H7 (cell line): ENCODE measurements at places on chromosomes 13 and 19. TPM values are rescaled to one million over a fixed set of nuclear protein-coding genes. Genes with fewer than 3 reads are reported as not detected.

ZNF610 gene
- total RNA-seq: 6.6 and 8.6 TPM in 2 replicates

ACP7 gene
- total RNA-seq: 0.14 TPM in 1 of 2 replicates, not detected in the other

ELSPBP1 gene
- total RNA-seq: not detected in 2 replicates

CATSPERD gene
- 0.03 TPM in 1 of 2 replicates, not detected in the other for total RNA-seq

PNMA8A gene
- total RNA-seq: 17.4 and 23.9 TPM in 2 replicates

AP1M2 gene
- 16.4 and 23.7 TPM in 2 replicates for total RNA-seq
